HL-60 (cell line): ENCODE measurements at places on chromosomes 4 and X.

DNA sequence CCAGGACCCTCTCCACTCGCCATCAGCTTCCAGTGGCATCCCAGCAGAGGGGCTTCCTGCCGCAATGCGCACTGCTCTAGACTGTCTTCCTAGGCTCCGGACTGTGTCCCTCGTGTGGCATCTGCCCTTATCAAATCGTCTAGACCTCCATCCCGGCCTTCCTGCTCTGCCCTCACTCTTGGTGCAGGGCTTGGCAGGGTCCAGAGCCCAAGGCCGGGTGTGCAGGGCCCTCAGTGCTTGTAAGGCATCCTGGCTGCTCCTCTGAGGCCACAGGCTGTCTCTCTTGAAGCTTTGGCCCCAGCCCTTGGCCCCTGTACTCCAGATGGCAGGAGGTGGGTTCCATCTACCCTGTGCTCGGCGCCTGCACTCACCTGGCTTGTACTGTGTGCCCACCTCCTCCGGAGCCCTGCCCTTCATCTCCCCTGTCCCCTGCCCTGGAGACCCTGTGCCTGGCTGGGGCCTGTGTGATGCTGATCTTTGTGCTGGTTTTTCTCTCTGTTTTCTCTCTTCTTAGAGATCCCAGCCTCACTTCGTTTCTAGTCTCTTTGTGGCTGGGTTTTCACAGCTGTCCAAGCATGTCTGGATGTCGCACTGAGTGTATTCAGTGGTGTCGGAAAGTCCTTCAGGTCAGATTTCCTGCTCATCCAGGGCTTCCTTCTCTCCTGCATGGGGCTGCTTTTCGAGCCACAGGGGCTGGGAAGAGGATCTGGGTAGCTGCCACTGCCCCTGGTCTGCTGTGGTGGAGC lies 3.7 kb upstream of the TREX2 start:
- no peak for DNase-seq

DNA sequence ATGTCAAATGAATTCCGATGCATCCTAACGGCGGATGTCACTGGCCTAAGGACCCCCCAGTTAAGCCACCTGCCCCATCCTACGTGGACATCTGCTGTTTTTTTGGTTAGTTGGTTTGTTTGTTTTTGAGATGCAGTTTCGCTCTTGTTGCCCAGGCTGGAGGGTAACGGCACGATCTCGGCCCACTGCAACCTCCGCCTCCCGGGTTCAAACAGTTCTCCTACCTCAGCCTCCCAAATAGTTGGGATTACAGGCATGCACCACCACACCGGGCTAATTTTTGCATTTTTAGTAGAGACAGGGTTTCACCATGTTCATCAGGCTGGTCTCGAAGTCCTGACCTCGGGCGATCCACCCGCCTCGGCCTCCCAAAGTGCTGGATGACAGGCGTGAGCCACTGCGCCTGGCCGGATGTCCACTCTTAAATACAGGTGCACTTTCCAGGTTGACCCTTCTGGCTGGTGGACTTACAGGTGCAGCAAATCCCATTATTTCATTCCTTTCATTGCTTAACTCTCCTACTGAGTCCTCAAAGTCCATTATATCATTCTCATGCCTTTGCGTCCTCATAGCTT lies 206.2 kb downstream of the CRLF2 start:
- no peak for DNase-seq

DNA sequence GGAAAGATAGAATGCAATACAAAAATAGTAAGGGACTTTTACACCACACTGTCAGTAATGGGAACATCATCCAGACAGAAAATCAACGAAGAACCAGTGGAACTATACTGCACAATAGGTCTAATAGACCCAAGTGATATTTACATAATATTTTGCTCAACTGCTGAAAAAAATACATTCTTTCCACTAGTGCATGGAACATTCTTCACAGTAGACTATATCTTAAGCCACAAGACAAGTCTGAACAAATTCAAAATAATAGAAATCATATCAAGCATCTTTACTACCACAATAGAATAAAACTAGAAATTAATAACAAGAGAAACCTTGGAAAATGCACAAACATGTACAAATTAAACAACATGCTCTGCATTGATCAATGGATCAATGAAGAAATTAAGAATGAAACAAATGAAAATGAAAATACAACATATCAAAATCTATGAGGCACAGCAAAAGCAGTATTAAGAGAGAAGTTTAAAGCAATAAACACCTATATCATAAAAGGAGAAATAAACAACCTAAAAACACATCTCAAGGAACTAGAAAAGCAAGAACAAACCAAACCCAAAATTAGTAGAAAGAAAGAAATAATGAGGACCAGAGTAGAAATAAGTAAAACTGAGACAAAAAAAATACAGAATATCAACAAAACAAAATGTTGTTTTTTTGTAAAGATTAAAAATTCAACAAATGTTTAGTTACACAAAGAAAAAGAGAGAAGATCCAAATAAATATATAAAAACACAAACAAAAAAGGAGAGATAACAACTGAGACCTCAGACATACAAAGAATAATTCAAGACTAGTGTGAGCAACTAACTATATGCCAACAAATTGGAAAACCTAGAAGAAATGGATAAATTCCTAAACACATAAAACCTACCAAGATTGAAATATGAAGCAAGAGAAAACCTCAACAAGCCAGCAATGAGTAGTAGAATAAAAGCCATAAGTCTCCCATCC lies 51.5 kb upstream of the ANTXR2 start:
- DNase-seq = no peak

GRCh38 chrX:9369802-9370291 lies 95.0 kb upstream of the TBL1X start:
- no peak for DNase-seq

GRCh38 chr4:153115322-153116290 lies 88.6 kb upstream of the TRIM2 start:
- DNase-seq = peak; percentile 15
